ENCODE measurements at places on chromosomes 1 and 21. TPM values are rescaled to one million over a fixed set of nuclear protein-coding genes. Genes with fewer than 3 reads are reported as not detected.

The TPTE gene
- not detected for total RNA-seq

The F13B gene
- total RNA-seq = not detected

The IPO13 gene
- 25.8 TPM for total RNA-seq

The TSPAN2 gene
- total RNA-seq = 5.0 TPM

The KIF21B gene
- 4.4 TPM for total RNA-seq

The MSH4 gene
- 0.09 TPM for total RNA-seq

The HHIPL2 gene
- total RNA-seq = not detected

- peak; percentile 80 for DNase-seq
Measured at GRCh38 chr1:22420455-22421053, 31.1 kb upstream of the ZBTB40 start.

DNA sequence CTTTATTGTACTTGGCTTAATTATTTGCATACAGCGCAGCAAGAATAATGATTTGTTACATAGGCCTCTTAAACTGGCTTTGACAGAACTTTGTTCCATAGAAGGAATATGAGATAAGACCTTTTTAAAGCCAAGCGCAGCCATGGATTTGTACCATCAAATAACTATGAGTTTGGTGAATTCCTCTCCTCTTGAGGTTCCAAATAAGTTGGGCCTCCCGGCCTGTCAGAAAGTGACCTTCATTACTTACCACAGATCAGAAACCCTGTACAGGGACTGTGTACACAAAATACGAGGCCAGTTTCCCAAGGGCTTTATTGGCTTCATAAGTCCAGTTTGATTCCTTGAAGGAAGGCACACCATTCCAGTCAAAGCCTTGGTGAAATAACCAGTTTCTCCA, 21.8 kb upstream of the HSD3B1 start:
- no peak for DNase-seq

DNA sequence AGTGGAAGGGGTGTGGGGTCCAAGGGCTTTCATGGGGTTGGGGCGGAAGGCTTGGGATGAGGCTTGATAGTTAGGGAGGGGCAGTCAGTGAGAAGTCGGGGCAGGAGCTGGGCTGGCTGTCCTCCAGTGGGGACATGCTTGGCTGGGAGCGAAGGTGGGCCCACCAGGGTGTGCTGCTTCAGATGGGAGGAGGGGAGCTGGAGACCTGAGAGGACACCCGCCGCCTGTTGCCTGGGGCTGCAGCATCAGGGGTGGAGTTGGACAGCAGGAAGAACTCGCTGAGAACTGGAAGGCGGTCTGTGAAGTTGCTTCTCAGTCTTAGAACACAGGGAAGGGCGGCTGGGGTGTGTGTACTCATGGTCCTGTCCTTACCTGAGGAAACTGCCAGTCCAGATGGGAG, 1.6 kb downstream of the THEM5 start:
- no peak for DNase-seq

DNA sequence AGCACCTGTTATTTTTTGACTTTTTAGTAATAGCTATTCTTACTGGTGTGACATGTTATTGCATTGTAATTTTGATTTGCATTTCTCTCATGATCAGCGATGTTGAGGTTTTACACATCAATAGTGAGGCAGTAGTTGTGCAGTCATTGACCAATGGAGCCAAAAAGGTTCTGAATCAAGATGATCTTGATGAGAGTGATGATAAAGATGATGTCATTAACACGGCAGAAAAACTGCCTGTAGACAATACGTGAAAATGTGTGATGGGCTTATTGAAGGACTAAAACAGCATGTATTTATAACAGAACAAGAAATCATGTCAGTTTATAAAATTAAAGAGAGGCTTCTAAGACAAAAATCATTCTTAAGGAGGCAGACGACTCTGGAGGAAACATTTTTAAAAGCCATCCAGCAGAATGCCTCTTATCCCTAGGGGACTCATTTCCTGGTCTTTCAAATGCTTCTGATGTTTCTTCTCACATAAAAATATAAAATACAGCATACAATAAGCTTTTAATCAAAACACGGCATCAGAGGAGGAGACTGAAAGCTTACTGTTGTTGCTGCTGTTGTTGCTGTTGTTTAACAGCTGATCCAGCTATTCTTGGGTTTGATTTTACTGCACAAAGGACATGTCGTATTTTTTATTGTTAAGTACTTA, 400.3 kb downstream of the LTN1 start:
- DNase-seq = no peak

- DNase-seq = no peak
Measured at GRCh38 chr1:245577191-245578157, 422.7 kb downstream of the KIF26B start.

GRCh38 chr21:16773206-16773605, 739.6 kb upstream of the CXADR start:
- peak; percentile 23 for DNase-seq

GRCh38 chr21:25583370-25584130, 23.7 kb downstream of the MRPL39 start:
- no peak for DNase-seq

DNA sequence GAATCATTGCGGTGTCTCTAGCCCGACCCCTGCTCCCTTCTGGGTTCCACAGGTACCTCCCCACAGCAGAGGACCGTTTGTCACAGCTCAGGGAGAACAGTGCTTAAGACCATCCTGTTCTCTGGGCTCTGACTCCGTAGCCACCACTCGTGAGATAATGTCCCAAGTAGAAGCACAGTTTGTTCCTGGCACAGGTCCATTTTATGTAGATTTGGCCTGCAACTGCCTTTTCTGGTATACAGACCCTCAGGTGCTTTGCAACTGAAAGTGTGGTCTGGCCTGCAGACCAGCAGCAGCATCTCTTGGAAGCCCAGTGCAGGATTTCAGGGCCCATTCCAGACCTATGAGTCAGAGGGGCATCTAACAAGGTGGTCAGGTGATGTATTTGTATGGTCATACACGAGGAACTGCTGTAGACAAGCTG, 28.4 kb upstream of the TMEM125 start:
- DNase-seq = no peak

- no peak for DNase-seq
Measured at GRCh38 chr1:85799737-85800136, 91.5 kb upstream of the ZNHIT6 start.

DNA sequence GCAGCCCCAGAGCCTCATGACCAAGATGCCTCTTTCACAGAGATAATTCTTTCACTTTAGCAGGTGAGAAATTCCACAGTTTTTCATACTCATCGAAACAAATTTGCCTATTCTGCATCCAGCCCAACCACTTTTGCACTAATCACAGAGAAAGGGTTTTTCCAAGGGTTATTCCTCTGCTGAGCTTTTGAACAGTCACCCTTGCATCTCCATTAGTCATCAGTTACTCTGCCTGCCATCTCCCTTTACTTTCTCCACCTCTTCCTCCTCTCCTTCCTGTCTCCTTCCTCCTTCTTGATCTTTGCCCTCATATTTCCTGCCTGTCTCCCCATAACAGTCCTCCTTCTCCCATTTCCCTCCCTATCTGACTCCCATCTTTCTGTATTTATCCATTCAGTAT, 43.9 kb downstream of the FH start:
- DNase-seq = peak; percentile 51

GRCh38 chr1:16189921-16190621, 22.4 kb downstream of the ARHGEF19 start:
- DNase-seq = no peak

- no peak for DNase-seq
Measured at GRCh38 chr21:44724926-44725325, 13.6 kb upstream of the TSPEAR start.

- DNase-seq = peak; percentile 77
Measured at GRCh38 chr1:11650331-11650991, 3.8 kb downstream of the FBXO2 start.
